ENCODE measurements at places on chromosomes 7 and 10.

DNA sequence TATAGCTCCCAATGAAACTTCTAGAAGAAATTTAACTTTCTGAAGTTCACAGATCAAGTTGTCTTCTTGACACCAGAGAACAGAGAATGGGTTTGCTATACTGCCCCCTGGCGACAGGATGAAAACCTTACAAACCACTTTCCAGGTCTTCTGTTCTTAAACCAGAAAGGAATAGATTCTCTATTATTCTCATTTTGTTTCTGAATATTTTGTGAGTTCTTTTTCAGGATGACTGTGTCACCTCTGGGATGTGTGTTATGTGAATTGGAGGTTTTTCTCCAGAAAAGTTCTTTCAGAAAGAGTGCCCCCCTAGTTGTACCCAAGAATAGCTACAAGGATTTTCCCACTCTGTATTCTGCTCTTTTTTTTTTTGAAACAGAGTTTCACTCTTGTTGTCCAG lies 6.3 kb downstream of the IFT22 start:
- no peak for DNase-seq

DNA sequence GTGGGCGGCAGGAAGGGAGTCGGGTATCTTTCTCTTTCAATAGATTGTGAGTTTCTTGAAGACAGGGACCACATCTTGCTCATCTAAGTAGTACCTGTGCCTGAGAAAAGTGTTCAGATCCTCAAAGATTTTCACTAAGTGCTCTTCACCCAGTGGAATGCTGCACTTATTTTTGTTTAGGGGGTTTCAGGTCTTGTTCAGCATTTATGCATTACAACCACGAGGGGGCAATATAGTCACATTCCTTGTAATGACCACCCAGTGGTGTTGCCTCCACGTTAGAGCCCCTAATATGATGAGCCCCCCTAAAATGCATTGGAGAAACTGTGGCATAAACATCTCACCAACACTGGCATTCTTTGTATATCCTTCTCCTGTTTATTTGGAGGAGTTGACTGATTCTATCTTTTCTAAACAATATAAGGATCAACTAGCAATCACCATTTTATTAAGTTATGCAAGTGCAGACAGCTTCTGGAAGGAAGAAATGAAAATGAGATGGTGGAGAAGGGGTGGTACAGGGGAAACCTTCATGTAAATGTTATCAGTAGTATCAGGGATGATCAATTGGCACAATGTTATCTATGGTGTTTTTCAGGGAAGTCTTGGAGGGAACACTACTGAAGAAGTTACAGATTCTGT lies 3.1 kb upstream of the PAPSS2 start:
- DNase-seq, result no peak

GRCh38 chr10:43361547-43362190 lies 9.8 kb upstream of the FXYD4 start:
- DNase-seq, result no peak

GRCh38 chr10:117492504-117492903 lies 50.0 kb upstream of the EMX2 start:
- no peak for DNase-seq

DNA sequence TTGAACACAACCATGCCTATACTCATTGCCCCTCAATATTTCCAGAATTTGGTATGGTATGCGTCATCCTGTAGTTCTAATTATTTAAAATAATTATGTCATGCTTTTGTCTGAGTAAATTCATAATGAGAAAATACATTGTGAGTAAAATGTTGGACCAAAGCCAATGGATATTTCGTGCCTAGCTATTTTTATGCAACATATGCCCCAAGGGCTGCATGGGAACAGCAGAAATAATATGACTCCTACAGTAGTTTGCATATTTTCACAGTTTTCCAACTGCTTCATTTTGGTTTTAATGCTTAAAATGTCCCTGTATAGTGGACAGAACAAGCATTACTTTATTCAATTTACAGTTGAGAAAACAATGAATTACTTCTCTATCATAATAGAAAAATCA lies 1115.6 kb upstream of the GHITM start:
- no peak for DNase-seq

DNA sequence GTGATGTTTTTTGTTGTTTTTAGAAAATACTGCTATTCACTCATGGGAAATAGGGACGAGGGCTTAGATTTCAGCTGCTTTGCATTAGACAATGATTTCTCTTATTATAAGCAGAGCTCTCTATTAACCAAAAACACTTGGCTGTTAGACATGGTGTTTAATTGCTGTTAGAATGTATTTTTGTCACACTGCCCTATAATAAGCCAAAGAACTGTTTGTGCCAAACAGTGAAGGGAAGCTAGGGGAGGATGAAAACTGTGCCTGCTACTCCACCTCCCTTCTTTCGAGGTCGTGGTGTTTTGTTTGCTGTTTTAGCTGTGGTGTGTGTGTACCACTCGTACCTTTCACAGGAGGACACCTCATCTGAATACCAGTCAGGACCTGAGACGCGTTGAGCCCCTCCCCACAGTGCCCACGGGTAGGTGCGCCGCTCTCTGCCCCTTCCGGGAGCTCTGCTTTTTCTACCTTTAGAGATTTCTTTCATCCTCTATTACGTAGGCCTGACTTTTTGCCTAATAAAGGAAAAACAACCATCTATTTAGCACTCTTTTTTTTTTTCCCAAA lies 57.9 kb downstream of the CUX1 start:
- DNase-seq, result no peak

DNA sequence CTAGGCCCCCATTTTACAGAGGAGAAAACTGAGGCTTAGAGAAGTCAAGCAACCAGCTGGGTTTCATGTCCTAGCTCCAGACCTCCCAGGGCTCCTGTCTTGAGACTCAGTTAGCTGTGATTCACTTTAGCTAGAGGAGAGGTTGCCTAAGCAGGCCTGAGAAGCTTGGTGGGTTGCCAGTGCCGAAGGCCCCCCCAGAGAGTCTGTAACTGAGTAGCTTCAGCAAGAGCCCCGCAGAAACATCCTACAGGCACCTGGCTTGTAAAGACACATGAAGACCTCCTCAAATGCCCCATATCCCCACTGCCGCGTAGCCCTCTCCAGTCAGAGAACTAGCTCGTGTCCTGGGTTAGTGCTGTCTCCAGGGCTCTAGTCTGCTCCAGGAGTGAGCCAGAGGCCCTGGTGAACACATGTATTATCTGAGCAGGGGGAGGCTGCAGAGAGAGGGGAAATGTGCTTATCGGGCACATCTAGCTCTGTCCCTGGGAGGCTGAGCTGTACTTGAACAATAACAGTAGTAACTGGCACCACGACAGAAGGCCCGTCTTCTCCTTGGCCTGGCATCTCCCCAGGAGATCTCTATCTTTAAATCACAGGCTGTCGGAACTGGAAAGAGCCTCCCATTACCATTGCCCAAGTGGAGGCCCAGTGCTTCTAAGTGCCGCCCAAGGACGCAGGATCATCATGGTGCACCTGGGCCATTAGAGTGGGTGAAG lies 28.9 kb downstream of the UNC5B start:
- DNase-seq, result no peak

- no peak for DNase-seq
Observed at GRCh38 chr7:36227223-36227622, 74.2 kb downstream of the EEPD1 start.

GRCh38 chr10:28686835-28687682 lies 9.7 kb downstream of the BAMBI start:
- DNase-seq, result no peak

DNA sequence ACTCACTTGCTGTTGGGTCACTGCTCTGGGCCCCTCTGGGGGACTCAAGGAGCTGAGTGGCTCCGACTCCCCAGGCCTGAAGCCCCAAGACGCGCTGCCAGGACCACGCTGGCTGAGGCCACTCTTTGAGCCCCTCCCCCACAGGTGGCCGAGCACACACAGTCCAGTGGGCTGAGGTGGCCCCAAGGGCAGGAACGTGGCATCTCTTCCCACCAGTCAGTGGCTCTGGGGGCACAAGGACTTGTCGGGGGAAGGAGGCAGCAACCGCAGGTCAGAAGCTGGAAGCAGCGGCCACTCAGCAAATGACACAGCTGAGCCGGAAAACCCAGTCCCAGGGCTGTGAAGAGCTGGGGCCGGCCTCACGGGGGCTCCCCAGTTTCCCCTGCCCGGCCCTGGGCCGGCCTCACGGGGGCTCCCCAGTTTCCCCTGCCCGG lies 24.1 kb downstream of the GRIFIN start:
- no peak for DNase-seq

DNA sequence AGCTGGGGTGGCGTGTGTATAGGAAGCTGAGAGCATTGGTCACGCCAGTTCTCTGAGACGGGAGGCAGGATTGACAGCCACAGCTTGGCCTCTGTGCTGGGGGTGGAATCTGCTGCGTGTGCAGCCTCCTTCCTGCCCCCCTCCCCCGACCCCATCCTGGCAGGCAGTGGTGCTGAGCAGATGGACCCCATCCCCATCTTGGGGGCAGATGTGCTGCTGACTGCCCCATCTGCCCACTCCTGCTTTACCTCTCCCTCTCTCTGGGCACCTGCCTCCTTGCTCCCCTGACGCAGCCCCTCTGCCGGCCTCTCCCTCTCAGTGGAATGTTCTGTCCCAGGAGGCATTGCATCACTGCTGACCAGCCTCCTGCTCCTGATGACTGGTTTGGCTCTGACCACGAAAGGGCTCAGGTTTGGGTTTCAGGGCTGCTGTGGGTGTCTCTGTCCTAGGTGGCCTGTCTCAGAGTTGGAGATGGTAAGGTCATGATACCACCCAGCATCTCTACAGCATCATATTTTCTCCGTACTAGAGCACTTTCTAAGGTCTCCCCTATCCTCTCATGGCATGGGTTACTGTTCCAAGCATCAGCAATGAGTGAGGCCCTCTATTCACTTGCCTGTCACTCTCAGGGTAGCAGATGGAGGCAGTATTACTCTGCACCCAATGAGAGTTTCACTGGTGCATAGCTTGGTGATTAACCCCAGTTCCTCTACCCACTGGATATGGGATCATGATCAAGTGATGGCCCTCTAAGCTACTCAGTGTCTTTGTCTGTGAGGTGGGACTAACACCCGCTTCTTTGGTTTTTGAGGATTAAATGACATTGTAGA lies 81.9 kb downstream of the RBM20 start:
- DNase-seq, result no peak

DNA sequence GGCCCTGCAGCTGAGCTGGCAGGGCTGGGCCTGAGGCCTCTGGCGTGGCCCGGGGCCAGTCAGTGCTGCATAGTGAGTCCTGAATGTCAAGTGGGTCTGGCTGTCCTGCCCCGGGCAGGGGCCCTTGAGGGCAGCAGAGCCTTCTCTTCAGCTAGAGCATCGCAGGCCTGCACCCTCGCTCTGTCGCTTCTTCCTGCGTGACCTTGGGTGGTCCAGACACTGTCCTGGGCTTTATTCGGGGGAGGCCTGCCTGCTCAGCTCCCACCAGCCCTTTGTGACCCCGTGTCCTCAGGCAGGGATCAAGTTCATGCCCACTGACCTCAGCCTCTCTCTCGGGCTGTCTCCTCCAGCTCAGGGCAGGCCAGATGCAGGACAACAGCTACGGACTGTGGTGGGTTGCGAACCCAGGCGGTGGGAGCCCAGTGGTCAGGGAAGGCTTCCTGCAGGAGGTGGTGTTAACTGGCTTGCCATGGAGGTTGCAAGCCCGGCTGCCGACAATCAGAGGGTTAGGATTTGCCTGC lies 3.4 kb downstream of the TTYH3 start:
- no peak for DNase-seq

All from NCI-H2107 (cell line).